ENCODE measurements at places on chromosomes 2 and 18.

GRCh38 chr2:119590873-119591272 is 46.6 kb downstream of the CFAP221 start:
- no peak for DNase-seq

DNA sequence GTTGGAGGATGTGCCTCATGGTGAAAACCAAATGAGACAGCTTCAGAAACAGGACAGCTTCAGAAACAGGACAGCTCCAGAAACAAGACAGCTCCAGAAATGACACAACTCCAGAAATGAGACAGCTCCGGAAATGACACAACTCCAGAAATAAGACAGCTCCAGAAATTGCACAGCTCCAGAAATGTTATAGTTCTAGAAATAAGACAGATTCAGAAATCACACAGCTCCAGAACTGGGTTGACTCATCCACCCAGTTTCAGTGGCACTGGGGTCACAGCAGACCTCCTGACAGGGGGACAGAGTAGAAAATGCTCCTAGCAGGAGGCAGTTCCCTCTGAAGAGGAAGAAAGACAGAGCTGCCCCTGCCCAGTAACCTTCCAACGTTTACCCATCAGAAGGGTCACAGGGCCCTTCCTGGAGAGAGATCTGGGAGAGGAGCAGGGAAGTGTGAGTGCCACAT is 26.9 kb upstream of the COL6A3 start:
- DNase-seq: no peak

GRCh38 chr18:48719974-48720654 is 181.3 kb downstream of the CTIF start:
- peak; percentile 80 for DNase-seq

- no peak for DNase-seq
These were observed 167.9 kb downstream of the TCF4 start for GRCh38 chr18:55419947-55420664.

DNA sequence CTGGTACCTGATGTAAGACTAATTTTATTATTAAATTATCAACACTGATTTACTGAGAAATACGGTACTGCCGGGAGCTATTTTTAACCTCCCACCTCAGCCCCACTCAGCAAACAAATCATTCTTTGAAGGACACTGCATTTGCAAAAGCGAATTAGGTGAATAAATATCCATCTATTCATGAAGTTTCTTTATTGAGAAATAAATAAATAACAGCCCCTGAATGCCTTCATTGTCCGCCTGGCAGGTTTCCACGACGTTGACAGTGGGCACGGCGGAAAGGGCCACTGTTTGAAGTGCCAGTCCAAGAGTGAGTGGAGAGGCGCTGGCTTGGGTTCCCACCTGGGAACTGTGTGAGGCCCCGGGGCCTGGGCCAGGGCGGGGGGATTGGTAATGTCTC is 15.7 kb downstream of the C1QL2 start:
- peak; percentile 45 for DNase-seq

DNA sequence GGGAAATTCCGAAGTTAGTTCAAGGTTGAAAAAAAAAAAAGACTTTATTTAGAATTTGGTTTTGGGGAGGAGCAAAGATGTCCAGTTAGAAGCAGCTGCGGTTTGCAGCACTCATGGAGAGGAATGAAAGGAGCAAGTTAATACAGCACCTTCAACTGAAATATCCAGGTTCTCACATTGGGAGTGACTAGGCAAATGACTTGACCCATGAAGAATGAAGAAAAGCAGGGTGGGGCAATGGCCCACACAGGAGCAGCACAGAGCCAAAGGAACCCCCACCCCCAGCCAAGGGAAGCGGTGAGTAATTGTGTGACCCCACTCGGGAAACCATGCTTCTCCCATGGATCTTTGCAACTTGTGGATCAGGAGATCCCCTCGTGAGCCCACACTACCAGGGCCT is 32.8 kb downstream of the ZNF892 start:
- no peak for DNase-seq

DNA sequence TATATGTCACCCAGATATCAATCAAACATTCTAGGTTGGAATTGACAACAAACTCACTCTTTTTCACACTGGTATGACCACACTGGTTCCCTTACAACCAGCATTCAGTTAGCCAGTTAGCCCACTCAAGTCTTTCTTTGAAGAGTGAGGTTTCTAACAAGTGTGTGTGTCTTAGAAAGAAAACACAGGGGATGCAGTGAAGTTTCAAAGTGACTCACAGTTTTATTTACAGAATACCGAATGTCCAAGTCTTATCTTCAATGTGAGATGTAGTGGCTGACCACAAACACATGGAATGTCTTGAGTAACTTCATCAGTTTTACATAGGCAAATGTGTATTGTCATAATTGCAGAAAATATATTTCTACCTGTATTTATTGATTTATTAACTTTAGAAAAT is 274.7 kb upstream of the HNMT start:
- DNase-seq: no peak

DNA sequence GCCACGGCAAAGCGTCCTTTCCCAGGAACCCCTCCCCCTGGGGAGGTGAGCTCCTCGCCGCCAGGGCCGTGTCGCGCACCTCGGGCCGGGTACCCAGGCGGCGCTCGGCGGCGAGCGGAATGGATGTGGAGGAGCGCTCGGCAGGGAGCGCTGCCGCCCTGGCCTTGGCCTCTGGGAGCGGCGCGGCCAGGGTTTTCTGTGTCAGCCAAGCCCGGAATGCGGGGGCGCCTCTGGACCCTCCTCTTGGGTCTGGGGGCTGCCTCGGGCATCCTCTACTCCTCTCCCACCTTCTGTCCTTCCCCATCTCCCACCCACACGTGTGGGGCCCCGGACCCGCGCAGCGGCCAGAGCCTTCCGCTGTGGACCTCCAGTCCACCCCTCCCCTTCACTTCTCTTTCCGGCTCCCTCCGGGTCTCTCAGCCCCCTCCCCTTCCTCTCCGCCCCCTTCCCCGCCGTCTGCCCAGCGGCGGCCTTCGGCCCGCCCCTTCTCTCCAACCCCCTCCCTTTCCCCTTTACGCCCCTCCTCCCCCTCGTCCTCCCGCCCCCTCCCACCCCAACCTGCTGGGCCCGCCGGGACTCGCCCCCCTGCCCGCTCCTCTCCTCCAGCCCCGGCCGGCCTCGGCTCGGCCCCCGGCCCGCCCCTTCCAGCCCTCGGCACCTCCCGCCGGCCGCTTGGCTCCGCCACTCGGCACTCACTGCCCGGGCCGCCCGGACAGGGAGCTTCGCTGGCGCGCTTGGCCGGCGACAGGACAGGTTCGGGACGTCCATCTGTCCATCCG is at the start of gene MERTK:
Gene MERTK, plus strand, starts transcription at position 684 of the 779 bp plus-strand sequence. CDS start 129 bp downstream, outside the sequence.
- peak; percentile 77 for DNase-seq

- no peak for DNase-seq
These were observed 1.1 kb upstream of the LIPG start for GRCh38 chr18:49560624-49561288.

GRCh38 chr18:3345885-3346284 is 84.0 kb downstream of the MYL12B start:
- DNase-seq: no peak

DNA sequence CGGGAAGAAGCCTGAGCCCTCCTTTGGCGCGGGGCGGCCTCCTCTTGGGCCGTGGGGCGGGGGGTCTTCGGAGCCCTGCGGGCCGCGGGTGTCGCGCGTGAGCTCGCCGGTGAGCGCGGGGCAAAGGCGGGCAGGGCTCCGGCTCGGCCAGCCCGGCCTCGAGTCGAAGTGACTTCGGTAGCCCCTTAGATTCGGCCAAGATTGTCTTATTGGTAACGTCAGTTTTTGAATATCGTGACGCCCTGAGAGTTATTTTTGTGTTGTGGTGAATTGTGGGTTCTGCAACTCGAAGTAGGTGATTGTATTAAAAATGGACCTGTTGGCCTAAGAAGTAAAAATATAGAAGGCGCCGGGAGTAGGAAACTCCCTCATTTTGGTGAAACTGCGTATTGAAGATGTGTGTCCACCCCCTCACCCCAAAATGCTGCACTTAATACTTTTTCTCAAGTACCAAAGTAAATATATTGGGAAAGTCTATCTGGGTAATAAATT is 669 bp downstream of the MARCHF7 start:
- peak; percentile 42 for DNase-seq

DNA sequence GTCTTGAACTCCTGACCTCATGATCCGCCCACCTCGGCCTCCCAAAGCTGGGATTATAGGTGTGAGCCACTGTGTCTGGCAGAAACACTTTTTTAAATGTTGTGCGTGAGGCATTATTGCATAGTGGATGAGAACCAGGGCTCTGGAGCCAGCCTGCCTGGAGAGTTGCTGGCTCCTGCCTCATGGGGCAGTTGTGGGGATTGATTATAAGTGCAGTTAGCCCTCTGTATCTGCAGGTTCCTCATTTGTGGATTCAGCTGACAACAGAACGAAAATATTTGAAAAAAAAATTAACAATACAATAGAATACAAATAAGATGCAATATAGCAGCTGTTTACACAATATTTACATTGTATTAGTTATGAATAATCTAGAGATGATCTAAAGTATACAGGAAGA is 129.4 kb upstream of the EML6 start:
- no peak for DNase-seq

DNA sequence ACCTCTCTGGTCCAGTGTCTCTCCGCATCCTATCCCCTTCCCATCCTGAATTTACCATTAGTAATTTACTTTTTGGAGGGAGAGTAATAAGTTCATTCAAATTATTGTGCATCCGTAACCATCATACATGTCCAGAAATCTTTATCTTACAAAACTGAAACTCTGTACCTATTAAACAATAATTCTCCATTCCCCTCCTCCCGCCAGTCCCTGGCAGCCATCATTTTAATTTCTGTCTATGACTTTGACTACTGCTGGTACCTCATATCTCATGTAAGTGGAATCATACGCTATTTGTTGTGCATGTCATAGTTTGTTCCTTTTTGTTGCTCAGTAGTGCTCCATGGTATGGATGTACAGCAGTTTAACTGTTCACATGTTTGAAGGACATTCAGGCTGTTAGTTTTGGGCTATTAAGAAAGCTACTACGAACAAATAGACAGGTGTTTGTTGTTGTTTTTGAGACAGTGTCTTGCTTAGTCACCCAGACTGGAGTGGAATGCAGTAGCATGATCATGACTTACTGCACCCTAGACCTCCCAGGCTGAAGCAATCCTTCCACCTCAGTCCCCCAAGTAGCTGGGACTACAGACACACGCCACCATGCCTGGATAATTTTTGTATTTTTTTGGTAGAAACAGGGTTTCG is 2.0 kb downstream of the LIMS1 start:
- no peak for DNase-seq

DNA sequence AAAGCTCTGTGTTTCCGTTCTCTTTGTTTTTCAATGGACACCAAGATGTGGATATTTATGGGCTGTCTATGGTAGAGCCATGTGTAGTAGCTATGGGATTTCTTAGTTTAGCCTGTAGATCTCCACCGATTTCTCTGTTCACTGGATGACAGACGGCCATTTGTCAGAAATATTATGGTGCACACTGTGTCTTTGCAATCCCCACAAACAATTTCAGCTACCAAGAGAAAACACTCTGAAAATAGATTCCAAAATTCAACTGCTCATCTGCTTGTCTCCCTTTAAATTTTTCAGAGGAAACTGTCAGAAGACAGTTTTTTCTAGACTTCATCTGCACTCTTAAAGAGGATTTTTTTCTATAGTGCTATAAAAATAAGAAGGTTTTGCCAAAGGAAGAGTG is 166.8 kb downstream of the CD226 start:
- DNase-seq: no peak

GRCh38 chr2:179861027-179861415 is 391 bp downstream of the ZNF385B start:
- no peak for DNase-seq

DNA sequence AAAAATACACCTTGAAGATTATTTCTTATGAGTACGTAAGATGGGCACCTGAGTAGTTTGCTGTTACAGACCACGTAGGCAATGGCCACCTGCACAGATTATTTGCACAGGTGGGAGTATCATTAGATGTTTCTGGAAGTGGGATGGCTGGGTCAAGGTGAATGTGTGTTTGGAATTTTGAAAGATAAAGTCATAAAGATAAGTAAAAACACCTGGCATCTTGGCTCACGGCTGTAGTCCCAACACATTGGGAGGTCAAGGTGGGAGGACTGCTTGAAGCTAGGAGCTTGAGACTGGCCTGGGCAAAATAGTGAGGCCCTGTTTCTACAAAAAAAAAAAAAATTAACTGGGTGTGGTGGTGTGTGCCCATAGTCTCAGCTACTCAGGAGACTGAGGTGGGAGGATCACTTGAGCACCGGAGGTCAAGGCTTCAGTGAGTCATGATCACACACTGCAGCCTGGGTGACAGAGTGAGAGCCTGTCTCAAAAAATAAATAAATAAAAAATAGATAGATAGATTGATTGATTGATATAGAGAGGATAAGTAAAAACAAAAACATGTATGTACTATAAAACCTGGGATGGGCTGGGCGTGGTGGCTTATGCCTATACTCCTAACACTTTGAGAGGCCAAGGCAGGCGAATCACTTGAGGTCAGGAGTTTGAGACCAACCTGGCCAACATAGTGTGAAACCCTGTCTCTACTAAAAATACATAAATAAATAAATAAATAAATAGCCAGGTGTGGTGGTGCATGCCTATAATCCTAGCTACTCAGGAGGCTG is 30.4 kb downstream of the ODC1 start:
- DNase-seq: no peak

- DNase-seq: no peak
These were observed 177.2 kb upstream of the DPP10 start for GRCh38 chr2:114265261-114265660.

DNA sequence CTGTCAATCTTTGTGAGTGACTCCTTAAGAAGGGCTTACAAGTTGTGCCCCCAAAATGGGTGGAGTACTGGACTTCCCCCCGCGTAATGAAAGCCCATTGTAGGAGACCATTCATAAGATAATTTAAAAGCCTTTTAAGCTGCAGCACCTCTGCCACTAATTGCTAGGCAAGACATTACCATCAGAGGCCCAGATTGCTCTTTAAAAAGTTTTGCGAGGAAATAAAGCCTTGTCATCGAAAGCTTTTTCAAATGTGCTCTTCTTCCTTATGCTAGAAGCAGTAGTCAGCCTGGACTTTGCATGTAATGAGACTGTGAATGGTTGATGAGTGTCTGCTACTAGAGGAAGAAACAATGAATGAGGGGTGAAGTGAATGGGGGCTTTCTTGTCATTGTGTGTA is 345.3 kb upstream of the CDH2 start:
- no peak for DNase-seq

GRCh38 chr2:107742460-107743027 is 84.1 kb upstream of the RGPD4 start:
- DNase-seq: no peak

GRCh38 chr2:101337877-101338276 is 29.4 kb upstream of the RNF149 start:
- DNase-seq: no peak

DNA sequence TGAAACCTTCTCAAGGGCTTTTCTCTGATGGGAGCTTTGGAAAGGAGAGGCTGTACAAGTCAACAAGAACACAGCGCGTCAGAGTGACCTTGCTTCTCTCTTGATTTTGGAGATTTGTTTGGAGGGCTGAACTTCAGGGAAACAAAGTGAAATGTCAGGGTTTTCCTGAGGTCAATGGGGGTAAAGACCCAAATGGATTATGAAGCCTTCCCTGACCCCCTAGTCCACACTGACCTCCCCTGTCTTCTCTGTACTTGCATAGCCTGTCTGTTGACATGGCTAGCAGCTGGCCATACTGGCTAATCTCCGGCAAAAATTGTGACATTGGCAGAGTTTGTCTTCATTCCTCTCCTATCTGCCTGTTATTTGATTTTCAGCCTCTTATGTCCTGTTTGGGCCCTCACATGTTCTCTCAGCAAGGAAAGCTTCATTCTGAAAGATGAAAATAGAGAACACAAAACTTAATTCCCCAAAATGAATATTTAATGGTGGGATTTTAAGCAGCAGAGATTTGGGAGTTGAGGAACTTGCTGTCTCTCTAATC is 149.3 kb upstream of the HAAO start:
- no peak for DNase-seq
